ENCODE measurements at places on chromosomes 7 and 10. TPM values are rescaled to one million over a fixed set of nuclear protein-coding genes. Genes with fewer than 3 reads are reported as not detected.

DNA sequence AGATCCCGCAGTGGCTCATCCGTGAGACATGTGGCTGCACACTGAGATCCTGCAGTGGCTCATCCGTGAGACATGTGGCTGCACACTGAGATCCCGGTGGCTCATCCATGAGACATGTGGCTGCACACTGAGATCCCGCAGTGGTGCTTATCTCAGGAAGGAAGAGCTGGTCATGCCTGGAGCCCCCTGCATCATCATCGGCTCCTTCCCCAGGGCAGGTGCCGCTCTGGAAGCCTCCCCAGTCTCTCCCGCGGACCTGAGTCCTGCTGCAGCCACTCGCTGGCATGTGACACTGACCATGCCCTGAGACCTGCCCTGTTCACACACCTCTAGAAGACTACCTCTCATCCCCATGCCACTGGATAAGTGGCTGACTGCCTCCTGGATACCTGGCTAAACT is 181.3 kb downstream of the PTPRN2 start:
- H3K27ac ChIP-seq, result no peak overlapping the region
- H3K4me3 ChIP-seq, result no peak overlapping the region
- no peaks in the 10 kb centered on the region for H3K27me3 ChIP-seq
- H3K4me1 ChIP-seq, result no peaks in the 10 kb centered on the region
- no peak for DNase-seq

GRCh38 chr7:937856-938484 is 16.5 kb downstream of the ADAP1 start:
- no peak for DNase-seq
- H3K27ac ChIP-seq, result no peak overlapping the region
- no peak overlapping the region for H3K4me3 ChIP-seq
- peaks cover 24% of the 10 kb centered on the region for H3K4me1 ChIP-seq

GRCh38 chr7:38830826-38831225 is 78.2 kb downstream of the VPS41 start:
- H3K27me3 ChIP-seq, result no peaks in the 10 kb centered on the region
- H3K4me3 ChIP-seq, result no peak overlapping the region
- no peaks in the 10 kb centered on the region for H3K4me1 ChIP-seq
- H3K27ac ChIP-seq, result no peak overlapping the region

The SRRM3 gene
- not detected for total RNA-seq

DNA sequence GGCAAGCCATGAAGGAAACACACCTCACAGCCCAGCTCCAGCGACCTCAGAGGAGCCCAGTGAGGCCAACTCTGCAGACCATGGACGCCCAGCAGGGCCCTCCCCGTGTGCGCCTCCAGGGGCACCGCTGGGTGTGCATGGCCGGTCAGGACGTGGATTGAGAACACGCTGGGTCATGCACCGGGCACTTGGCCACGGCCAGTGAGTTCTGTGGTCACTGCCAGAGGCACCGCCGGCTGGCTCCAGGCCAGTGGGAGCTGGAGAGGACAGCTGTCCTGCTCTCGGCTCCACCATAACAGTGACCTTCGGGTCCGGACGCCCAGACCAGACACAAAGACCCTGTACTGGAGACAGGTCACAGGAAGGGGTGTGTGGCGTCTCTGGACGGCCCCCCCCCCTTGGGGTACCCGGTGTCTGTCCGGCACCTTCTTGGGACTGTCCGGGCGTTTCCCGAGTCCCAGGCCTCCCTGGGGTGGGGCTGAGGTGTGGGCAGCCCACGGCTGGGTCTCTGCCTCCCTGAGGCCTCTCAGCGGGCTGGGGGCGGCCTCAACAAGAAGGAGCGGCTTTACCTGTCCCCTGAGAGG is 50.4 kb upstream of the NKX6-2 start:
- no peaks in the 10 kb centered on the region for H3K4me1 ChIP-seq
- no peak overlapping the region for H3K4me3 ChIP-seq
- no peak overlapping the region for H3K27ac ChIP-seq
- no peaks in the 10 kb centered on the region for H3K27me3 ChIP-seq
